ENCODE measurements at places on chromosomes 12 and 14.

DNA sequence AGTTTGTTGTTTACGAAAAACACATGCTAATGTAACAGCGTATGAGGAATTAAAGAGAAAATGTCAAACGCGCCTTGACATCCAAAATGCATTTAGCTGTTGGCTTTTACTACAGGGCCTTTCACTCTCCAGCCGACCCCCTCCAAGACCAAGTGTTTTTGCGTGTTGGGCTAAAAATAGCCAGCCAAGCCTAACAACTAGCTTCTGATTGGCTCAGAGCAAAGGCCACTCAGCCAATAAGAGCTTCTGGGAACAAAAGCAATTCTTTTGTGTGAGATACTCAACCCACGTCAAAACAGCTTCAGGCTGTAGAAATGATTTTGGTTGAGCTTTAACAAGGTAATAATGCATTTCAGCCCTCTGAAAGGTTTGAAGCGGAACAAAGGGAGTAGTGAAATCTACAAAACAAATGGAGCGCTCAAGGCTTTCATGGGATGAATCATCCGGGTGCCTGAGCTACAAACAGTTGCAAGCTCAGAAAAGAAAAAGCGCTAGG, 198.7 kb upstream of the DCN start:
- no peak for DNase-seq

DNA sequence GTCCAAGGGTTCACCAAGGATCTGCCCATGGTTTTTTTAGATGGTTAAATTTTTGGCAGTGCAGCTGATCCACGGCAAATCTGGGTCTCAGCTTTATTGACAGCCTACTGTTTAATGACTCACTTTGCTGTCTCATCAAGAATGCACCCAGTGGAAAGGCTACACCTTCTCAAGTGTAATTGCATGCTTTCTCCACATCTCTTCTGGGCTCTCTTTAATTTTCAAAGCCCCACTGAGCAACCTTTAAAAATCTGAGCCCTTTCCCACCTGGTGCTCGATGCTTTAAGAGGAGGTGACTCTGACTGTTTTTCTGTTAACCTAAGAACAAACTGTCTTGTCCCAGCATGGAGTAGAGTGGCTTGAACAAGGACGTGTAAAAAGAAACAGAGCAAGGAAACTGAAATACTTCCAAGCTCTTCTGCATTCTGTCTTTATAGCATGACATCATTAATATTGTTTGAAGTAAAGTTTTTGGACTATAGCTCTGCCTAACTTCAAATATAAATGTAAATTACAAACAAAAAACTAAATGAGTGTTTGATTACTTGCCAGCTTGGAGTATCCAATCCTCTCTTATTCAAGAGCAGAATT, 214.2 kb upstream of the KRR1 start:
- DNase-seq: no peak

- no peak for DNase-seq
Observed at GRCh38 chr12:45337835-45338234, 121.9 kb downstream of the ANO6 start.

DNA sequence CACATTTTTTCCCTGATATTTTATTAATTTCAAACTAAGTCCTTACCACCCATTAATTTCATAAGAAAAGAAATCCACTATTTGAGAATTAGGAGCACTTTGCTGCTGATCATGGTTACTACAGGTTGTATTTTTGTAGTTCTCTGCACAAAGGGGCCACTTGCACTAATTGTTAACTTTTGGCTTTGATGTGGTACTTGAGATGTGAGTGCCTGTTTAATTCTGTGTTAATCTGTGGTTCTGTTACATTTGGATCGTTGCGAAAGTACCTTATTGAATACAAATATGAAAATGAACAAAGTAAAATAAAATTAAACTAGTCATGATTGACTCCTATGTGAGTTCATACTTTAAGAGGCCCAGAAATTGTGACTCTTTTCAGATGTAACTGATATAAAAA, 374.9 kb upstream of the RGS6 start:
- no peak for DNase-seq

- DNase-seq: no peak
Observed at GRCh38 chr12:16756833-16757555, 151.0 kb upstream of the LMO3 start.

GRCh38 chr12:6253278-6253677, 53.1 kb downstream of the CD9 start:
- no peak for DNase-seq

- DNase-seq: no peak
Observed at GRCh38 chr12:113065126-113066007, 8.8 kb downstream of the DTX1 start.

- no peak for DNase-seq
Observed at GRCh38 chr14:38964630-38965029, 138.4 kb downstream of the SEC23A start.

- no peak for DNase-seq
Observed at GRCh38 chr14:99947695-99948094, 117.5 kb upstream of the EVL start.

GRCh38 chr14:81157431-81157830, 63.3 kb downstream of the GTF2A1 start:
- no peak for DNase-seq

- DNase-seq: no peak
Observed at GRCh38 chr12:6850796-6851152, 312 bp downstream of the CDCA3 start.

- DNase-seq: no peak
Observed at GRCh38 chr14:57205938-57206337, 62.8 kb downstream of the EXOC5 start.

- no peak for DNase-seq
Observed at GRCh38 chr12:91482231-91482630, 299.6 kb upstream of the DCN start.

DNA sequence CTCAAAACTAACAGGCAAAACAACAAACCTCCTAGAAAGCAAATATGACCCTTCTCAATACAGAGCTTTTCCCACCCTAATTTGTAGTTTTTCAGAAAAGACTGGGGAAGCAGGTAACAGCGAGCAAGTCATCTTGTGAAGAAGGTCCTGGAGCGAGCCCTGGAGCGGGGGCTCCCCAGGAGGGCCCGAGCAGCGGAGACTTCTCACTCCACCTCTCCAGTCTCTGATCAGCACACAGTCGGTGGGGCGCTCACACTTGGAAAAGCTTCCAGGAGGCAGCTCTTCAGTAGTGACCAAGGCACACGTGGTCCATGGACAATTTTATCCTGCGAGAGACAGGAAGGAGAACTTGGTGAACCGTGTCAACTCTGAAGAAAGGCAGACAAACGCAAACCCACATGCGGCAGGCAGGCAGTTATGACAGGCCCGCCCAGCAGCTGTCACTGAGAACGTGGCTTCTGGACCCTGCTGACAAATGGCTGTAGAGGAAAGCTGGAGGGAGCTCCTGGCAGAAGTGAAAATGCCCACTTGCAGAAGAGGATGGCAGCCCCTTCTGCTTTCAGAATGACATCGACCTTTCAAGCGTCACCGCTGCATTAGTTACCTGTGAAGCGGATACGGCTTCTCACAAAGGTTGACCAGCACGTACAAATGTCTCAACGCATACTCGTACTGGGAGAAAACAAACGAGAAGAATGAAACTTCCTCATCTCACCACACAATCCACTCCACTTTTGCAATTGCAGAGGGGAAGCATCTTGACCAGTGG, 44.2 kb downstream of the LGMN start:
- DNase-seq: no peak

DNA sequence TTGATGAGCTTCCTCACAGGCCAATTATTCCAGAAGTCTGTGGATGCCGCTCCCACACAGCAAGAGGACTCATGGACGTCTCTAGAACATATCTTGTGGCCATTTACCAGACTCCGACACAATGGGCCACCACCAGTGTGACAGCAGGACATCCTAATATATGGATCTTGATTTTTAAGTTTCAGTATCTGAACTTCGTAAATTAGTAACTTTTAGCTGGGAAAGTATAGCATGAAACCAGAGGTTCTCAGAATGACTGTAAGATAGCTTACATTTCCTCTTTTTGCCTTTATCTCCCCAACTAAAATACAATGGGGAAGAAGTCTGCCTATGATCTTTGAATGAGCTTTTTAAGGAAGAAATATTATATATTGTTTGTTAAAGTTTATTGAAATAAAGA, 87.0 kb downstream of the DNAI7 start:
- DNase-seq: no peak

DNA sequence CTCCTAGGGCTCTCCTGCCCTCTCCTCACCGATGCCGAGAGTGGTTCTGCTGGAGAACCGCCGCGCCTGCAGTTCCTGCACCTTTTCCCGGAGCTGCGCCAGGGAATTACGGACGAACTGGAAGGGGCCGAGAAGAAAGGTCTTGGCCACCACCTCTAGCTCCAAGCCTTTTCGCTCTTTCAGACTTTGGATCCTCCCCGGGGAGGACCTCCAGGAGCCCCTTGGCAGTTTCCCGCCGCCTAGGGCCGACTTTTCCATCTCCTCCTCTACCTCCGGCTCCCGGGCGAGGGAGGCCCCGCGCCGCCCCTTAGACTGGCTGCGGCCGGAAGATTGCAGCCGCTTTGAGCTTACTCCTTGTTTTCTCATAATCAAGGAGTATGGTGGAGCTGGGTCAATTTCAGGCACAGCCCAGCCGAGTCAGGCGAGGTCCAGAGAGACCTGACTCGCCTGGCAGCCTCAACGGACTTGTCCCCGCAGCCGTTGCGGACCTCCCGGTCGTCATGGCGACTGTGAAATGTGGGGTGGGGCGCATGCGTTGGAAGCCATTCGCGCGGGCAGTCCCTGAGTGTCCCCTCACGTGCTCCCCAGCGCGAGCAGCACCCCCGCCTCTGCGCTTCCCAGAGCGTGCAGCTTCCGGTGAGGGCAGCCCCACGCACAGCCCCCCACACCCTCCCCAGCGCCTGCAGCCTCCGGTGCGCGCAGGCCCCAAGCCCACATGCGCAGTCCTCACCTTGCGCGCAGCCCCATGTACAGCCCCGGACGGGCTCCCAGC, at the start of gene DPY19L2:
DPY19L2 (minus strand) TSS at position 466 of the 772 bp plus-strand sequence; CDS start at position 366, 100 bp downstream.
- DNase-seq: peak; percentile 13

DNA sequence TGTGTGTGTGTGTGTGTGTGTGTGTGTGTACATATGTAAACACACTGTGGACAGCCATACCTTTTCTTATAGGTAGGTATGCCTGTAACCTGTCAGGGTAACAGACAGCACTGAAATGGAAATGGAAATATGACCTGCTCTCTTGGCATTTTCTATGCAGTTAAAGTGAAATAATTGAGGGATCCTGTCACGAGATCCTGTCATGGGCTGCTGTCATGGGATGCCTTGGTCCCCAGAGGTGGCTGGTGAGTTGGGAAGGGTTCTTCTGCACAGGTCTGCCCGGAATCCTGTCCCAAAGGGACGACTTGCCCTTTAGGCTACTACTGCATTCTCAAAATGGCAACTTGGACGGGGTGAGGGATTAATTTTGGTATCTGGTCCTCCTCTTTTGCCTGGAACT, 47.3 kb downstream of the ELK3 start:
- DNase-seq: no peak

Data from hematopoietic multipotent progenitor cell treated with erythropoietin and hydrocortisone succinate and interleukin-3 and kit ligand, for 17 days (in vitro differentiated cells).